ENCODE measurements at places on chromosomes 16 and 17. TPM values are rescaled to one million over a fixed set of nuclear protein-coding genes. Genes with fewer than 3 reads are reported as not detected.

Gene COX6A2
- total RNA-seq, result 49.1 TPM

Gene EPOP
- total RNA-seq, result 0.52 TPM

Gene CD300H
- not detected for total RNA-seq

Gene GRB2
- 74.6 TPM for total RNA-seq

Gene LRRC59
- total RNA-seq, result 43.3 TPM
